NT2/D1 (cell line): ENCODE measurements at places on chromosomes 4 and X.

DNA sequence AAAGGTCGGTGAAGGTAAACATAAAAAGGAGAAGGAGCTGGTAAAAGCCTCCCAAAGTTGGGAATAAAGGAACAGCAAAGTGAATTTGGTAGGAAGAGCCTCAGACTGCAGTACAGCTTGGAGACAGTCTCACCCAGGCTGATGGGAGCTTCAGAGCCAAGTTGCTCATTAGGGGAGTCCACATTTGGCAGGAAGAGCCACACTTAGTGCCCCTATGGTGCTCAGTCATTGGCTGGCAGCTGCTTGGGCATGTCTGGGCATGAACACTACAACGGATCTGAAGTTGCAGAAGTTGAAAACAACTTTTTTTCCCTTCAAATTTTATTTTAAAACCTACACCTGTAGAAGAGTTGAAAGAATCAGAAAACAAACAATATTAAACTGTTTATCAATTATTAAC, 2497.3 kb downstream of the ARAP2 start:
- no peak for DNase-seq

- DNase-seq: no peak
Measured at GRCh38 chr4:126658411-126658810, 974.3 kb upstream of the INTU start.

DNA sequence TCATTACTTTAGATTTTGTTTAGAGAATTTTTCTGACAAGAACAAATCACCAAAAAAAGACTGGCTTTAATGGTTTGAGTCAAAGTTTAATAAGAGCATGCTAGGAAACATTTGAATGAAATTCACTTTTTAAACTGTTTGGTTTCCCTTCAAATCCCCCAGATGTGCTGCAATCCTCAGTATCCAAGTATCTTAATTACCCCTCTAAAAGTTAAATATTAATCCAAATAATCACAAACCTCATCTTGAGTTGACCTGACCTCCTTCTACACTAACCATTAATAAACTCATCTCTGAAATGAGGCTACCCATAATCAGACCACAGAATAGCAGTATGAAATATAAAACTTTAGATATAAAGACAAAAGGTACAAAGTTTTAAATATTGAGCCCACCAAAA, 10.1 kb downstream of the DHX15 start:
- DNase-seq: no peak

- peak; percentile 13 for DNase-seq
Measured at GRCh38 chrX:38654302-38654701, 93.0 kb downstream of the TSPAN7 start.

DNA sequence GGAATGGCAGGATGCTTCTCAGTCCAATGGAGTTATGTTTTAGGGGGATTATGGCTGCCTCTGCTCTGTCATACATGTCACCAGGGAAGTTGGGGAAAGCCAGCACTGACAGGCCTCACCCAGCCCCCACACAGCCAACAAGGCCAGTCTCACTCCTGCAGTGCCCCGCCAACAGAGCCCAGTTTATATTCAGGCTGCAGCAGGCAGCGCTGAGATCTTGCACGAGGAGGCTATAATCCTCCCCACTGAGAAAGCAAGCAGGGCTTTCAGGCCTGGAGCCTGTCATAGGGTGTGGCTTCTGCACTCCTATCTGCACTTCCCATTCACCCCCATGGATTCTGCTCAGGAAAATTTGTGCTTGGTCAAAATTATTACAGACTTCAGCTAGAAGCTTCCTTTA, 25.1 kb downstream of the ADAD1 start:
- no peak for DNase-seq

DNA sequence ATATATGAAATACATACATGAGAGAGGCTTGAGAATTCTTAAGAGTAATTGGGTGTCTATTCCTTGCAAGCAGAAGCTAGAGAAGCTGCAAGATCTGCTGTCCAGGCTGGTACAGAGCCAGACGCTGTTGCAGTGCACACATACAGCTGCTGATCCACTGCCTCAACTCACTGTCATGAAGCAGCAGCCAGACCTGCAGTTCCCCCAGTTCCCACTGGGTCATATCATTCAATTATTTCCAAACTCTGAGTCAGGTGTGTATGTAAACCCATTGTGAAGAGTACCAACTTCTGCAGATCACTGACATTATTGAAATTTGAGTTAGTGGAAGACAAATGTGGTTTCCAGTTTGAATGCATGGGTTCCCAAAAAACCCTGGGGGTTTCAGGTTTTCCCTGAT, 1212.8 kb upstream of the ADGRL3 start:
- DNase-seq: no peak

DNA sequence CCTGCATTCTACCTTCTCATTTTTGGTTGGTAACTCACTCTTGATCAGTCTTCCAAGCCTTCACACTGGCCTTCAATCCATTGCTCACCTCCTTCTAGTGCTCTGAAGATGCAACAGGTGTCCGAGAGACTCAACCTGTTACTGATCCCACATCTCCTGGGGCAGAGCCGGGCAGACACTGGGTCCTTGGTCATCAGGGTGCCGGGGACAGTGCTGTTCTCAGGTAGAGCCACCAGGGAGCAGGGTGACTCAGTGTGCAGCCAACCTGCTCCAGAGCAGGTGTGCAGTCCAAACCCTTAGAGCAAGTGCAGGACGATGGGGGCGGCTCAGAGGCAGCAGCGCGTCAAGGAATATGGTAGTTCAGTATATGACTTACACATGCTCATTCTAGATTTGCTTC, 188.4 kb downstream of the DHX15 start:
- no peak for DNase-seq
